ENCODE measurements at places on chromosomes 7 and 10. TPM values are rescaled to one million over a fixed set of nuclear protein-coding genes. Genes with fewer than 3 reads are reported as not detected.
A peak's percentile ranks its signal among the peaks of the same experiment; 100 is the strongest.

The FEZF1 gene
- not detected for total RNA-seq

GRCh38 chr7:29988424-29989256, 961 bp downstream of the SCRN1 start:
- no peaks in the 10 kb centered on the region for H3K36me3 ChIP-seq
- peak; percentile 70 for DNase-seq
- H3K27me3 ChIP-seq: no peaks in the 10 kb centered on the region
- peak overlapping the region; percentile 86 for H3K4me3 ChIP-seq

- no peak overlapping the region for H3K27ac ChIP-seq
- H3K4me1 ChIP-seq: no peaks in the 10 kb centered on the region
Measured at GRCh38 chr10:126684171-126684745, 13.8 kb upstream of the C10orf90 start.

DNA sequence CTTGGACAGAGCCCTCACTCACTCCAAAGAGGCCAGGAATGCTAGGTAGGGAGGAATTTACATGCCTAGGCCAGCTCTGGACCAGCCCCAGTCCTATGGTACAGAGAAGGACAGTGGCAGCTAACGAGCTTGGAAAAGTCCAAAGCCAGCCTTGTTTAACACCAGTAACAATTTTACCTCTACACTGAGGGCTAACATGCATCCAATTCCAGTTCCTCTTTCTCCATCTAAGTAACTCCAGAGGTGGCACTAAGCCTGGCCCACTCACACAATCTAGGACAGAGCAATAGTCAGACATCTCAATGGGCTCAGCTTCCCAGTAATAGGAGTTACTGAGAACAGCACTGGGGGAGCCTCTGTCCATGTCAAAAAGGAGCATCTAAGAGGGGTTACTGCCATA, 5.7 kb upstream of the LCOR start:
- DNase-seq: no peak
- H3K4me1 ChIP-seq: no peaks in the 10 kb centered on the region
- H3K36me3 ChIP-seq: no peaks in the 10 kb centered on the region
- no peak overlapping the region for H3K27ac ChIP-seq
- H3K27me3 ChIP-seq: no peaks in the 10 kb centered on the region
- no peak overlapping the region for H3K4me3 ChIP-seq

DNA sequence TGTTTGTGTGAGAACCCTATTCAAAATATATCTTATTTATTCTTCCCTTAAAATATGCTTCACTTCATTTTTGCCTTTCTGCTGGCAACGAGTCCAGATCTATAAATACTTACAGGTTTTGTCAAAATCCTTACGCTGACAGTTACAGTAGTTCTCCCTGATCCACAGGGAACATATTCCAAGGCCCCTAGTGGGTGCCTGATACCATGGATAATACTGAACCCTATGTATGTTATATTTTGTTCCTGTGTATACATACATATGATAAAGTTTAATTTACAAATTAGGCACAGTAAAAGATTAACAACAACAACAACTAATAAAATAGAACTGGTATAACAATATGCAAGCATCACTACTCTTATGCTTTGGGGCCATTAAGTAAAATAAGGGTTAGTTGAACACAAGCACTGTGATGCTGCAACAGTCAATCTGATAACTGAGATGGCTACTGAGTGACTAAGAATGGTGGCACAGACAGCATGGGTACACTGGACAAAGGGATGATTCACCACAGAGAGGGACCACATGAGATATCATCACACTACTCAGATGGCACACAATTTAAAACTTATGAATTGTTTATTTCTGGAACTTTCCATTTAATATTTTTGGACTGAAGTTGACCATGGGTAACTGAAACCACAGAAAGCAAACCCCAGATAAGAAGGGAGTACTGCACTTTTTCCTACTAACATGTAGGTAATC, 29.4 kb upstream of the PCGF5 start:
- H3K27ac ChIP-seq: no peak overlapping the region
- no peak for DNase-seq
- H3K4me1 ChIP-seq: no peaks in the 10 kb centered on the region

The WIPF3 gene
- 1.8 TPM for total RNA-seq

GRCh38 chr10:22649994-22650393, 64.4 kb downstream of the PIP4K2A start:
- no peak overlapping the region for H3K27ac ChIP-seq
- no peak overlapping the region for H3K4me3 ChIP-seq
- H3K36me3 ChIP-seq: no peaks in the 10 kb centered on the region
- H3K27me3 ChIP-seq: no peaks in the 10 kb centered on the region

GRCh38 chr10:116097239-116097784, 175.7 kb downstream of the GFRA1 start:
- DNase-seq: no peak
- no peak overlapping the region for H3K27ac ChIP-seq
- peaks cover 5% of the 10 kb centered on the region for H3K27me3 ChIP-seq
- no peaks in the 10 kb centered on the region for H3K36me3 ChIP-seq
- no peaks in the 10 kb centered on the region for H3K4me1 ChIP-seq

DNA sequence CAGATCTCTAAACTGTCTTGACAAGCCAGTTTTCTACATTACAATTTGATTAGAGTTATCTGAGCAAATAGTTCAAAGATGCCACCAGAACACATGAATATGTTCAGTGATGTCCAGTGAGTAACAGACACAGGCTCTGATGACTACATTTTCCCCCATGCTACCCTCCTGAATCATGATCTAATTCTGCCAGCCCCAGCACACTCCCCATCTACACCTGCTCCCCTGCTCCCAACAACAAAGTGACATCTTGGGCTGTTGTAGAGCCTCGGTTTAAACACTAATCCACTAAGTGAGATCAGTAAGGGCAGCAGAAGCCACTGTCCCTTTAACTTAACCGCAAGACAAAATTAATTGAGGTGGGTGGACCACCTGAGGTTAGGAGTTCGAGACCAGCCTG, 104.6 kb downstream of the PROSER2 start:
- no peak for DNase-seq
- no peak overlapping the region for H3K4me3 ChIP-seq
- H3K27me3 ChIP-seq: no peaks in the 10 kb centered on the region
- no peak overlapping the region for H3K27ac ChIP-seq

The SLC29A3 gene
- 8.4 TPM for total RNA-seq

- H3K4me3 ChIP-seq: no peak overlapping the region
- H3K27me3 ChIP-seq: no peaks in the 10 kb centered on the region
Measured at GRCh38 chr7:71553306-71553705, 421.4 kb downstream of the GALNT17 start.

GRCh38 chr7:107638594-107638993, 22.0 kb upstream of the SLC26A4 start:
- no peaks in the 10 kb centered on the region for H3K4me1 ChIP-seq
- H3K27me3 ChIP-seq: peaks cover 11% of the 10 kb centered on the region
- H3K27ac ChIP-seq: no peak overlapping the region
- DNase-seq: no peak
- no peaks in the 10 kb centered on the region for H3K36me3 ChIP-seq

GRCh38 chr10:71267508-71268240, 51.4 kb upstream of the SLC29A3 start:
- no peak overlapping the region for H3K4me3 ChIP-seq
- no peak for DNase-seq
- peak overlapping the region; percentile 70 for H3K27ac ChIP-seq
- H3K4me1 ChIP-seq: peaks cover 39% of the 10 kb centered on the region
- H3K36me3 ChIP-seq: no peaks in the 10 kb centered on the region

GRCh38 chr10:58955615-58956014, 220.8 kb upstream of the PHYHIPL start:
- no peak overlapping the region for H3K27ac ChIP-seq
- H3K4me3 ChIP-seq: no peak overlapping the region
- peaks cover 4% of the 10 kb centered on the region for H3K4me1 ChIP-seq
- no peaks in the 10 kb centered on the region for H3K27me3 ChIP-seq
- no peaks in the 10 kb centered on the region for H3K36me3 ChIP-seq
- DNase-seq: no peak

DNA sequence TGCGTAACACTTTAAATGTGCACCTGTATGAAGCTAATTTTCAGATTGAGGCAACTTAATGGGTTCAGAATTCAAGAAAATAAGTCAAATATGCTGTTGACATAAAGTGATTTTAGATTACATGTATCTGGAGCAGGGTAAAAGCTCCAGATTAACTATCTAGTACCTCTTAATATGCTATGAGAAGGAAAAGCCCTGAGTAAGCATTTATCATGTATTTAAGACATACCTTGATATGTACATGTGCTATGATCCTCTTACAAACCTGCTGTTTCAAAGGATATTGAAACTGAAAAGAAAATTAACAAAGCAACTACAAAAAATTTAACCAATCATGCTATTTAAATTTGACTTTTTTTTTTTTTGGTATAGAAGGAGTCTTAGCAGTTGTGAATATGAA, 4.5 kb downstream of the SPAG6 start:
- H3K36me3 ChIP-seq: no peaks in the 10 kb centered on the region
- DNase-seq: no peak
- H3K27ac ChIP-seq: no peak overlapping the region

GRCh38 chr10:49140304-49141177, 6.7 kb upstream of the FAM170B start:
- no peak overlapping the region for H3K4me3 ChIP-seq
- no peak overlapping the region for H3K27ac ChIP-seq
- peaks cover 24% of the 10 kb centered on the region for H3K4me1 ChIP-seq
- no peak for DNase-seq
- no peaks in the 10 kb centered on the region for H3K36me3 ChIP-seq

The PIK3AP1 gene
- total RNA-seq: 6.5 TPM

- peak overlapping the region; percentile 83 for H3K4me3 ChIP-seq
- H3K27me3 ChIP-seq: no peaks in the 10 kb centered on the region
- H3K4me1 ChIP-seq: peaks cover 10% of the 10 kb centered on the region
- H3K27ac ChIP-seq: peak overlapping the region; percentile 100
- no peaks in the 10 kb centered on the region for H3K36me3 ChIP-seq
Measured at GRCh38 chr10:86711513-86712316, 43.4 kb downstream of the LDB3 start.
